NCI-H524 (cell line): ENCODE measurements at places on chromosomes 3 and 15.

DNA sequence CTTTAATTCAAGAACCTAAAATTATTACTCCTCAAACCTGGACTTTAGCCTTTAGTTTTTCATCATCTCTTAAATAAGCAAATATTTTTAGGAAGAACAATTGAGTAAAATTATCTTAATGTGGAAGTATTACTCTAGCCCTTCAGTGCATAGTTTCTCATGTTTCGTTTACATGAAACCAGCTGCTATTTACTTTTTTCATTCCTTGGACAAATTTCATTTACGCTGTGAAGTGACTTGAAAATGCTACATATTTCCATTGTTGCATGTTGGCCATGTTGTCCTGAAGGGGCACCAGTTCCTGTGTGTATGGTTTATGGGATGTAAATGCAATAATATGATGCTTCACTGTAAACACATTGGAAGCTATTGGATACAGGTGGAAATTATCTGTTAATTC is 49.9 kb downstream of the SLC25A26 start:
- DNase-seq = no peak

GRCh38 chr3:68018275-68018674 is 363.9 kb upstream of the SUCLG2 start:
- DNase-seq = no peak

GRCh38 chr15:81596159-81596865 is 222.3 kb upstream of the TMC3 start:
- no peak for DNase-seq

DNA sequence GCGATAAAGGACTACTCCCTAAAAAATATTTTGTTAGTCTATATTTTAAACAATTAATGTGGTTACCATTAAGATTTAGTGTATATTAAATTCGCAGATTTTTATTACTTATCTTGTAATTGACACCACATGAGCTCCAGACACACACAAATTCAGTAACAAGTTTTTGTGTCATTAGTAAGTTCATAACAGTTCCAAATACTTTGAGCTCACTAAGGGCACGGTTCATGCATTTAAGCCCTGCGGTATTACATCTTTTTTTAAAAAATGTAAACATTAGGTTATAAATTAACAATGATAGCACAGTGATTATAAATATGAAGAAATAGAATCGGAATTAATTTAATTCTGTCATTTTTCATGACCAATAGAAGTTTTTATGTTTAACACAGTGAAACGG is 317.3 kb downstream of the ZNF385D start:
- no peak for DNase-seq

DNA sequence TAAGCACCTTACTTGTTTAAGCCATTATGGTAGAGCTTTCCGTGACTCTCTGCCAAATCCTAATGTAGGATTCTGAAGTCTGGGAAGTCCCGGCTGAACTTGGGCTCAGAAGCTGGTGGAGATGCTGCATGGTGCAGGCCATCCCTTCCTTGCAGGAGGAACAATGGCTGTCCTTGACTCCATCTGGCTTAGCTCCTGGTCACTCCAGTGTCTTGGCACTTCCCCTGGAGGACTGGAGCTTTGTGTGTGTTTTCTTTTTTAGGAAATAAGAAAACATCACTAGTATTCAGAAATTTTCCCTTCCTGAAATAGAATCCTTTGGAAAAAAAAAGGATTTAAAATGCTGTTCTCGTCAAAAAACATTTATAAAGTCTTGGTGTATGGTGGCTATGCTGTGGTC is 209.3 kb upstream of the ROPN1 start:
- no peak for DNase-seq

GRCh38 chr3:56219894-56220805 is 248.1 kb downstream of the ERC2 start:
- no peak for DNase-seq

- DNase-seq = no peak
Observed at GRCh38 chr3:43729707-43730414, 39.1 kb downstream of the ABHD5 start.

DNA sequence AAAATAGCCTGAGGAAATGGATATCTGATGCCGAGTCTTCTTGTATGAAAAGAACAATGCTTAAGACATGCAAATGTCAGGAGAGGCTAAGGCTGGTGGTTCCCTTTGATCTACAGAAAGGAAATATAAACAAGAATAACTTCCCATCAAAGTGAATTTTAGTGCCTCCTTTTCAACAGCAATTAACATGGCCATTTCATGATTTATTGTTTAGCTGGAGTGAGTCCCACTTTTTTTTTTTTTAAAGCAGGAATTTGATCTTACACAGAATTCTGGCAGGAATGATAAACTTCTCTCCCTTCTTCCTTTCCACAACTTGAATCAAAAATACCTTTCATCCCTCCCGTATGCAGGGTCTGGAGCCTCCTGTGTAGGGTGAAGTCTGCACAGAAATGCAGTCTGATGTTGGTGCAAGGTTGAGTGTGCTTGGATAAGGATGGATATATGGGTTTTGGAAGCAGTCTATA is 287.0 kb downstream of the MEX3B start:
- DNase-seq = no peak

- no peak for DNase-seq
Observed at GRCh38 chr3:39590806-39591205, 123.3 kb downstream of the MOBP start.

- no peak for DNase-seq
Observed at GRCh38 chr3:124926426-124927101, 8.0 kb downstream of the MUC13 start.

- peak; percentile 83 for DNase-seq
Observed at GRCh38 chr3:132394320-132394719, 23.0 kb upstream of the DNAJC13 start.

- peak; percentile 42 for DNase-seq
Observed at GRCh38 chr15:99102332-99103235, 2.3 kb upstream of the SYNM start.

- DNase-seq = no peak
Observed at GRCh38 chr15:100120111-100120510, 221.7 kb downstream of the ADAMTS17 start.

- DNase-seq = no peak
Observed at GRCh38 chr3:29137601-29138000, 143.3 kb upstream of the RBMS3 start.

- DNase-seq = no peak
Observed at GRCh38 chr15:67700023-67700422, 125.3 kb upstream of the SKOR1 start.

GRCh38 chr3:61358364-61358763 is 107.1 kb upstream of the FHIT start:
- no peak for DNase-seq

GRCh38 chr15:93300796-93301195 is 211.8 kb upstream of the RGMA start:
- no peak for DNase-seq

DNA sequence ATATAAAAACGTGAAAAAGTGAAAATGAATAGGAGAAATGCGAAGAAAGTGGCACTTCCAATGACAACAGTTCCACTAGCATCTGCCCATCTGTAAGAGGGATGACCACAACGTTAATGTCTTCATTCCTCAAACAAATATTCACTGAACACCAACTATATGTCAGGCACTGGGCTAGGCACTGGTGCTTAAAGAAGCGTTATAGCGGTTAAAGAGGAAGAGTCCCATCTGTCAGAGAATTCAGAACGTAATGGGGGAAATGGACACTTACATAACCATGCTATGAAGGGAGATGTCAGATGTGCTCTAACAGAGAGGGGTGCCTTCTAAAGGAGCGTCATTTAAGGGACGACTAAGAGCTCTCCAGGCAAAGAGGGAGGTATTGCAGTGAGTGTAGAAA is 8.2 kb downstream of the RUBCN start:
- DNase-seq = peak; percentile 62

DNA sequence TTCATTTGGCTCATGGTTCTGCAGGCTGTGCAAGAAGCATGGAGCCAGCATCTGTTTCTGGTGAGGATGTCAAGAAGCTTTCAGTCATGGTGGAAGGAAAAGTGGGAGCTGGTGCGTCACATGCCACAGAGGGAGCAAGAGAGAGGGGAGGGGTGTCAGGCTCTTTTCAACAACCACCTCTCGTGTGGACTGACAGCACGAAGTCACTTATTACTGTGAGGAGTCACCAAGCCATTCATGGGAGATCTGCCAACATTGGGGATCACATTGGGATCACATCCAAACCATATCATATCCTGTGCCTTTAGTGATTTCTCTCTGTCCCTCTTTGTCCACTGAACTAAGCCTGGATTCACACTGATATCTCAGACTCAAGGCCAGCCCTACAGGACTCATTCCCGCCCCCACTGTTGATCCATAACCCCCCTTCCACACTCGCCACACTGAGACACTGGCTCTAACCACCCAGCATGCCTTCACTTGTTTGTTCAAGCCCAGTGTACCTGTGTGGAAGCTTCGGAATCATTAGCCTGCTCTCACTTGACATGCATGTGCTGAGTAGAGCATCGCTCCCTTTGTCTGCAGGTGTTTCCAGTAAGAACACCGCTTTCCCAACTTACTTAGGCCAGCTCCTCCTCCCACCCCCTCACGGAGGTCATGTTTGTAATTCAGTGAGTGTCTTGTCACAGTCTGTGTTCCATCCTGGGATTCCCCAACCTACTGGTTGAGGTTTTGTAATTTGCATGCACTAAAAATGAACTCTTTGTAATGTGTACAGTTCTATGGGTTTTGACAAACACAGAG is 132.2 kb downstream of the KLF13 start:
- no peak for DNase-seq

DNA sequence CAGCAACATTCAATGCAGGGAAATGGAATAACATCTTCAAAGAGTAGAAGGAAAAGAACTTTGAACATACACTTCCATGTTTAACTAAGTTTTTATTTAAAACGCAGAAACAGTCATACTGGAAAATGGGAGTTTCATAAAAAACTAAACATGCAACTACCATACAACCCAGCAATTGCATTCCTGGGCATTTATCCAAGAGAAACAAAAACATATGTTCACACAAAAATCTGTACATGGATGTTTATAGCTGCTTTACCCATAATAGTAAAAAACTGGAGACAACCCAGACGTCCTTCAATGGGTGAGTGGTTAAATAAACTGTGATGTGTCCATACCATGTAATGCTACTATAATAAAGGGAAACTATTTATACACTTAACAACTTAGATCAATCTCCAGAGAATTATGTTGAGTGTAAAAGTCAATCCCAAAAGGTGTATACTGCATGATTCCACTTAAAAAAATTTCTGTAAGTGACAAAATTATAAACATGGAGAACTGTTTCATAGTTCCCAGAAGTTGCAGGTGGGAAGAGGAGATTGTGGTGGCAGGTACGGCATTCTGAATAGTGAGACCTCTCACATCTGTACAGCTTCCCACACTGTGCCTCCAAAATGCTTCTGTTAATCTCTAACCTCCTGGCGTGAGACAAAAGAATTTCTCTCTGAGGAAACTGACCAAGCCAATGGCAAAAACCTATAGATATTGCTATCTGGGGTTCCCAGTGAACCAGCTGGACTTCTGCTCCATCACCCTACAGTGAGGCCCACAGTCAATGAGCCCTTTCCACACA is 23.1 kb downstream of the ISG20 start:
- no peak for DNase-seq

GRCh38 chr3:141454054-141454453 is 32.8 kb upstream of the RASA2 start:
- DNase-seq = no peak

- no peak for DNase-seq
Observed at GRCh38 chr3:164533275-164533674, 545.0 kb downstream of the SI start.

GRCh38 chr3:58173669-58174398 is 36.9 kb downstream of the DNASE1L3 start:
- DNase-seq = peak; percentile 73

GRCh38 chr3:63980830-63981498 is 42.3 kb downstream of the PSMD6 start:
- no peak for DNase-seq

GRCh38 chr3:16884748-16885592 is at the start of gene PLCL2:
Gene PLCL2, plus strand, starts transcription at chr3:16884955. Its CDS starts 85 bp downstream, at chr3:16885040.
- peak; percentile 33 for DNase-seq

DNA sequence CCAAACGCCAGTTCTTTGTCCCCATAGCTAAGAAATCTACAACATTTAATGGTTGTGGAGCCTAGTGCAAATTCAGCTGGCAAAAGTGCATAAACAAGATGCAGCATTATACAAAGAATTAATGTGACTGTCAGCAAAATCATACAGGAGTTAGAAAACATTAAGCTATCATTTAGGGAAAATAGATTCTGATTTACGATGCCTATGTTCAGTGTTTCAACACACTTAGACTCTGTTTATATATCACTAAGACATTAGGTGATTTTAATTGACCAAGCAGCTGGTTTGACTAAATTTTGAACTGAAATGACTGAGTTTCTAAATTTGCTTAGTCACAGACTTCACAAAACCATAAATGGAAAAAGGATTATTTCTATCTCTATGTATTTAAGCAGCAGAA is 1076.8 kb downstream of the TBL1XR1 start:
- no peak for DNase-seq

GRCh38 chr3:24229468-24230221 is 265.0 kb downstream of the THRB start:
- DNase-seq = no peak

GRCh38 chr3:177792311-177793030 is 595.2 kb upstream of the TBL1XR1 start:
- no peak for DNase-seq

- no peak for DNase-seq
Observed at GRCh38 chr3:151976211-151977050, 103.0 kb downstream of the SUCNR1 start.

DNA sequence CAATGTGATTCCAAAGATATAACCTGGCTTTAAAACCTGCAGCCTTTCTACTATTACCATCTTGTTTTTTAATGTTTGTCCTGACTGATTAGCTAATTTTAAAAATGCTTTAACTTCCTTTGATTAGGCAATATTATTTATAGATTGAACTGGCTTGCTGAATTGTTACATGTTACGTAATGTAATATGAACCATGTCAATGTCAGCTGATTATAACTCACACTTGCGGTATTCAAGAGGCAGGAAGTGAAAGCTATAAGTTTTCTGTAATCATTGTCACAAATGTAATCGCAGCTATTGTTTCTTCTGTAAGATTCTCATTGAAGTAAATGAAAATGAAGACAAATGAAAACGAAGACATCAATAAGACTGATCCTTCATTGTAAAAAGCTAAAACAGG is 146.8 kb downstream of the ROBO2 start:
- DNase-seq = no peak

DNA sequence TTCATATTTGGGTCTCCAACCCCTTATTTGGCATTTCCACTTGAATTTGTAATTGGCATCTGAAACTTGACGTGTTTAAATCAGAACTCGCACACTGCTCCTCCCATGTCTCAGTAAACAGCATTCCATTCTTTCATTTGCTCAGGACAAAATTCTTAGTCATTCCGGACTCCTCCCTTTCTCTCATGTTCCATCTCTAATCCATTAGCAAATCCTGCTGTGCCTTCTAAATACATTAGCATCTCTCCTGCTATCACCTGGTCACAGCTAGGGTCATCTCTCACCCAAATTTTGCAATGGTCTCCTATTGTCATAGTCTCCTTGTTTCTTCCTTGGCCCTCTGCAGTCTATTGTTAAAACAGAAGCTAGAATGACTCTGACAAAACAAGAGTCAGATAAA is 119.9 kb upstream of the CADPS start:
- no peak for DNase-seq

DNA sequence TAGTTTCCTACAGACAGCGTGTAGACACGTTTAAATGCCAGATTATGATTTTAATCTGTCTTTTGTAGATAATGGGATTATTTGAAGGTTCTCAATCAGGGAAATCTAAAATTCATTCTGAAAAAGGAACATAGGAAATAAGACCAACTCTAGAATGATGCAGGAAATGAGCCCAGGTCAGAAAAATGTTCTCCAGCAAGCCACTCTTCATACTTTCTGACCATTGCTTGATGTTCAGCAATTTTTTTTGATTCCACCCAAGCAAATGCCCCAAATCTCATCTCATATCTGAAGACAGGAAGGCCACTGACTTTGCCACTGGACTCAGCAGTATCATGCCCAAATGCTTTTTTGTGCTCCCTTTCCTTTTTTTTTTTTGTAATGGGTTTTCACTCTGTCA is 373.4 kb downstream of the LPP start:
- DNase-seq = no peak
